NCI-H524 (cell line): ENCODE measurements at places on chromosomes 16 and 17.
A peak's percentile ranks its signal among the peaks of the same experiment; 100 is the strongest.

DNA sequence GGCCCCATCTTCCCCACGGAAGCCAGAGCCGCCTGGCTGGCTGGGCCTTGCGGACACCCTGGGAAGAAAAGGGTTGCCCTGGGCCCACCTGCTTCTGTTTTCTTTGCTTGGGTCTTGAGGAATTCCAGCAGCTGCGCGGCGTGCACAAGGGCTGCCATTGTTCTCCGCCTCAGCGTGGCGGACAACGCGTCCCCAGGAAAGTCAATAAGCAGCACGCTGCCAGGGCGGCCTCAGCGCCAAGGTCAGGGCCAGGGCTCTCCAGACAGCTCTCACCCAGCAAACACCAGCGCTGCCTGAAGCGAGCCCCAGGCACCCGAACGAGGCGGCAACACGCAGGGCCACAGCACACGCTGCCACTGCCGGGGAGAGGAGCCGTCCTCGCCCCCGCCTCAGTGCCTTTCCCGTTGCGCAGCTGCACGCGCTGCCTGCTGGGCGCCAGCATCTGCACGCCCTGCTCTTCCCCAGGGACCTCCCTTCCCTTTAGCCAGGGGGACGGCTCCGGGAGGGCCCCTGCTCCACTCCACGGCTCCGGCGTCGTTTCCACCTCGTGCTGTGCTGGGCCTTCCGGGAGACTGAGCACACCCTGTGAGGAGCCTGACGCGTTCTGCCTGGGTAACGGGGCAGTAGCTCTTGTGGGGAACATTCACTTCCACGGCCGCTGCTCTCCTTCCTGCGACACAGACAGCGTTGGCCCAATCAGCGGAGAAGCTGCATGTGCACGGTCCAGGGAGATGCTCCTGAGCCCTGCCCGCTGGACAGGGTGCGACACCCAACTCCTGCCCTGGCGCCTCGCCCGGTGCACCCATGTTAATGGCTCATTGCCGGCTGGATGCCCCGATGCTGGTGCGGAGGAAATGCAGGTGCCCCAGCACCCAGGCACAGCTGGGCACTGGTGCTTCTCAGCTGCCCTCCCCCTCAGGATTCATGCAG lies 57.8 kb downstream of the LMF1 start:
- no peak for DNase-seq

DNA sequence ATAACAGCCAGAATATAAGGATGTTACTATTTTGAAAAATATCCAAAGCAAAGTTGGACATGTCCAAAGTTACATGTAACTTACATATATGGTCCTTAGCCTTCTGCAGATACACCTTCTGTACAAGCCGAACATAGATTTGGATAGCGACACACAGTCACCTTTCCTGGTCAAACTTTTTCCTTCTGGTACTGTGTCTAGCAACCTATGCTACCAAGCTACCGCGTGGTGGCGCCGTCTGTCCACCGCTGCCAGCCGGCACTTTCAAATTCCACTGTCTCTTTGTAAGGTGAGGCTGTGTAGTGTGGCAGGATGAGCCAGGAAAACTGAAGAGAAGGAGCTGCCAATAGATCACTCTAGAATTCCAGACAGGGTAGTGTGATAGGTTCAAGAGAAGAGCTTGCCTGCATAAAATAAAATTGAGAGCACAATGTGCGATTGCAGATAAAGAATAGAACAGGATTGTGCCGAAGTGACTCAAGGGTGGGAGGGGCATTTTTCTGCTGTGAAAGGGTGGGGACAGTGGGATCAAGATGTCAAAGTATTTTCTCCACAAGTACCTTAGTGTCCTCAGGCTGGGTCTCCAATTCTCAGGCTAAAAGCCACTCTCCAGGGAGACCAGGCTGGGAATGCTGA lies 366.9 kb downstream of the SLC39A11 start:
- DNase-seq: peak; percentile 43

DNA sequence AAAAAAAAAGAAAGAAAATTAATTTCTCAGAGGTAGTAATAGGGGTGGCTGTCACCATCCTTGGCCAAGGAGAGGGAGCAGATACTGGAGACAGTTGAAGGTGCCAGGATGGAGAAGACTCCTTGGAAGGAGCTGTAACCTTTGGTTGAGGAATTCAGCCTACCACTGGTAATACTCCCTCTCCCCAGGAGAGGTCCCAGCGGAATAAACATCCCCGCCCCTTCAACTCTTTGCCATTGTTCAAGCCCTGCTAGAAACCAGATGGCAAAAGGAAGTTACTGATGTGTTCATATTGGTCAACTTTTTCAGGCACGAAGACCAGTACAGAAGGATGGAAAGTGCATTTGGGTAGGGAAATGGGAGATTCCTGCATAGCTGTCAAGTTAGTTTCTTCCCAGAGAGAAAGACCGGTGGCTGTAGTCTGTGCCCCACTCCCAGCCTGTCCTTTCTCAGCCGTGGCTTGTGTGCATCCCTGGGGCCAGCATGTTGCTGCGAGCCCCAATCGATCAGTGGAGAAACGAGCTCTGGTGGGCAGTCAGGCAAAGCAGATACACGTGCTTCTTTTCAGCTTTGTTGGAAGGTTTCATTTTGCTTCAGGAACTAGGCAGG lies 612.1 kb downstream of the MAF start:
- no peak for DNase-seq

GRCh38 chr17:82097184-82097918 lies 685 bp downstream of the FASN start:
- peak; percentile 62 for DNase-seq

DNA sequence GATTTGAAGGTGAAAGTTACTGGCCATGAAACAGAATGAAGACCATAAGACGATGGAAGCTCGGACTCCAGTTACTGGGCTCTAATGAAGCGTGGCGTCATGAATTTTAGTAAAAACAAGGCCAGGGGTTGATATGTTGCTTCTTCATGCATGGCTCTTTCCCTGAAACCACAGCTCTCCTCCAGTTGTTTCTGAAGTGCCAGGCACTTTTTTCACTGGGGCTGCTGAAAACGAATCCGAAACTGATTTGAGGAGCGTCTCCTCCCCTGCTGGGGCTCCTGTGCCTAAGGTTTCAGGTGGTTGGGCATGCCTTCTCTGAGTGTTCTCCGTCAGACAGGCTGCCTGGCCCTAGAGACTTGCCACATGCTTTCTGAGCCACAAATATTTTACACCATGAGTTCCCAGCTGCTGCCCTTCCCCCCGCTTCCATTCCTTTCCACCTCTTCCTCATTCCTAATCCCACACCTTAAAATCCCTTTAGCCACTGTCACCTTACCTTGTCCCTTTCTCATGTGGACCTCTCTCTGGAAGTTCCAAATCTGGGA lies 3.7 kb upstream of the MYL4 start:
- DNase-seq: no peak

GRCh38 chr17:61314368-61315078 lies 85.1 kb upstream of the TBX2 start:
- DNase-seq: no peak

- peak; percentile 47 for DNase-seq
Measured at GRCh38 chr17:63116967-63117830, 151.2 kb downstream of the TANC2 start.

GRCh38 chr16:55954906-55955305 lies 79.7 kb upstream of the CES5A start:
- no peak for DNase-seq

- no peak for DNase-seq
Measured at GRCh38 chr17:82898976-82899514, 59.2 kb upstream of the ZNF750 start.

- DNase-seq: no peak
Measured at GRCh38 chr17:40841246-40841645, 18.8 kb upstream of the KRT10 start.

DNA sequence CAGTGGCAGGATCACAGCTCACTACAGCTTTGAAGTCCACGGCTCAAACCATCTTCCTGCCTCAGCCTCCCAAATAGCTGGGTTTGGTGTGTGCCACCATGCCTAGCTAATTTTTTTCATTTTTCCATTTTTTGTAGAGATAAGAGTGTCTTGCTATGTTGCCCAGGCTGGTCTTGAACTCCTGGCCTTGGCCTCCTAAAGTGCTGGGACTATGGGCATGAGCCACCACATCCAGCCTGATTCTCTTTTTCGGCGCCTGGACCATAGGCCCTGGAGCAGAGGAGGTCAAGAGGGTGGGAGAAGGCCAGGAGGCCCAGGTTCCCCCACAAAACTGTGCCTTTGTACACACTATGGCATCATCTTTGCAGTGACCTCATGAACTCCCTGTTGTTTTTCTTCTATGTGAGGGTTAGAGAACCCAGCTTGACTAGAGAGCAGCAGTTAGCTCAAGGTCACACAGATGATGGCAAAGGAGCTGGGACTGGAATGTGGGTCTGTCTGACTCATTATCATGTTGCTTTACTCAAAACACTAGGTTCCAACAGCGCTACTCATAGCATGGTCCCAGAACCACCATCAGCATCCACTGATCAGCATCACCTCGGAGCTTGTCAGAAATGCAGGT lies 16.3 kb downstream of the SCN4A start:
- no peak for DNase-seq

- DNase-seq: no peak
Measured at GRCh38 chr16:73285436-73286201, 237.7 kb upstream of the ZFHX3 start.

DNA sequence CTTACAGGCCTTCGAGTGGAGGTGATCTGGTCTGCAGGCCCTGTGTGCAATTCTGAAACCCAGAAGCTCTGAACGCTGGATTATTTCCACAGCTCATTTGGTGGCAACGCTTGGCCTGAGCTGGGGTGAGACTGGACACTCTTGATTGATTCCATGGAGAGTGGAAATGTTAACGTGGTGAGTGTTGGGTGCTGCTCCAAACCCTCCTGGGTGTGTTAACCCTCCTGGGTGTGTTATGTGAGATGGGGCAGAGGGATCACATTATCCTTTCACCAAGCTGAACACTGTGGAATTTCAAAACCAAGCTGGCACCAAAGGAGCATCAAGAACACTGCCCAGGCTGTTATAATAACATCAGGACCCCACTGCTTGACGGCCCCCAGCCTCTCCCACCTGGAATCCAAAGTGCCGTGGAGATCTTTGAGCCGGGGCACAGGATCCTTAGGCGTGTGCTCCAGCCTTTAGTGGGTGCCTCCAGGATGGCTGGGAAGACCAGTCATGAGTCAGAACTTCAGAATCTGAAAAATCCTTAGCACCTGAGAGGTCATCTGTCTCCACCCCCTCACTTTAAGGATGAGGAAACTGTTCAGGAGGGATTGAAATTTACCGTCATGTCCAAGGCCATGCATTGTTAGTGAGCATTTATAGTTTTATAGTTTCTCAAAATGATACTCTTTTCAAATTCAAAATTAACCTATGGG lies 75.0 kb downstream of the RPTOR start:
- DNase-seq: no peak

DNA sequence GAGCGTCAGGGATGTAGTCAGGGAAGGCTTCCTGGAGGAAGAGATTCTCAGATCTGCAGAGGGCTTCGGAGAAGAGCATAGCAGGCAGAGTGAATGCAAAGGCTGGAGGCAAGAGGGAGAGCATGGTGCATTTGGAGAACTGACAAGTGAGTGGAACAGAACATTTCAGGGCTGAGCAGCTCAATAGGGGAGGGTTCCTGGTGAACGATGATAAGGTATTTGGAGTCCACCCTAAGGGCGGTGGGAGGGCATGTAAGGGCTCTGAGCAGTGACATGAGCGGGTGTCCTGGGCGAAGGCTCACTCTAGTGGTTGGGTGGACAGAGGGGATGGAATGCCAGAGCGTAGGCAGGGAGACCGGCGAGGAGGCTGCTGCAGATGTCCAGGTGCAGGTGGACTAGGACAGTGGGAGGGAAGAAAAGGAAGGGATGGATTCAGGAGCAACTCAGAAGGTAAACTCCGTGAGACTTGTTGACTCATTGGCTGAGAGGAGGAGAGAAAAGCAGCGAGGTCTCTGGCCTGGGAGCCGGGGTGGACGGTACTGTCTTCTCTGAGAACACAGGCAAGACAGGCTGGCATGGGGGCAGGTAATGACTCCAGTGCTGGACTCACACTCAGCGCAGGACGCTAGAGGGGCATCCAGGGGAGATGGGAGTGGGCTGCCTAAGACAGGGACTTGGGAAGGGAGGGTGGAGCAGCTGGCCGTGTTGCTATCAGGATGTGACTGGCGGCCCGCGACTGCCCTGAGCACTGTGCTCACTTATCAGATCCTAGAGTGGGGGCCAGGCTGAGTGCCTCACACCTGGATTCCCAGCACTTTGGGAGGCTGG lies 1.4 kb upstream of the PITPNA start:
- DNase-seq: peak; percentile 17

GRCh38 chr17:70771804-70772386 lies 602.6 kb downstream of the KCNJ2 start:
- DNase-seq: no peak

DNA sequence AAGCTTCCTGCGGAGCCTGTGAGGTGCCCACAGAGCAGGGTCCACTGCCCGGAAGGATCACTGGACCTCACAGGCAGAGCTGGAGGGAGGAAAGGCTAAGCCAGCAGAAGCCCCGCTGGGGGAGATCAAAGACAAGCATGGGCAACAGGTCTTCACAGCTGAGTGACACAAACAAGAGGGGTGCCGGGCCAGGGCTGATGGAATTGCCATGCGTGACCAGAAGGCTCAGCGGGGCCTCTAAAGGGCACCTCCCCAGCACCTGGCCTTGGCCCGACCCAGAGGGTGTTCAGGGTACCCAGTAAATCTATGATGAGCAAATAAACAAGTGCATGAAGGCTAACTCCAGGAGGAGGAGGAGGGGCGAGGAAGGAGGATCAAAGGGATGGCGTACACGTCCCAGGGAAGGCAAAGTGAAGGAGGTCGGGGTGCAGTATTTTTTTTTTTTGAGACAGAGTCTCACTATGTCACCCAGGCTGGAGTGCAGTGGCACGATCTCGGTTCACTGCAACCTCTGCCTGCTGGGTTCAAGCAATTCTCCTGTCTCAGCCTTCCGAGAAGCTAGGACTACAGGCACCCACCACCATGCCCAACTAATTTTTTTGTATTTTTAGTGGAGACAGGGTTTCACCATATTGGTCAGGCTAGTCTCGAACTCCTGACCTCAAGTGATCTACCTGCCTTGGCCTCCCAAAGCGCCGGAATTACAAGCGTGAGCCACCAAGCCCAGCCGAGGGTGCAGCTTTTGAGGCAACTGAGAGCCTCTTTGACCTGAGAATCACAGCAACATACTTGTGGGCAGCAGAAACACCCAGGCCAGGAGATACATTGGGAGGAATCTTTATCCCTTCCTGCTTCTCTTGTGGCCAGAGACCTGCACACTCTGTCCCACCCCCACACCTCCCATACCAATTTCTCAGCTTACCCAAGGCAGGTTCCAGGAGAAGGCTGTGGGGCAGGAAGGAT lies 16.1 kb upstream of the EXOC7 start:
- no peak for DNase-seq

DNA sequence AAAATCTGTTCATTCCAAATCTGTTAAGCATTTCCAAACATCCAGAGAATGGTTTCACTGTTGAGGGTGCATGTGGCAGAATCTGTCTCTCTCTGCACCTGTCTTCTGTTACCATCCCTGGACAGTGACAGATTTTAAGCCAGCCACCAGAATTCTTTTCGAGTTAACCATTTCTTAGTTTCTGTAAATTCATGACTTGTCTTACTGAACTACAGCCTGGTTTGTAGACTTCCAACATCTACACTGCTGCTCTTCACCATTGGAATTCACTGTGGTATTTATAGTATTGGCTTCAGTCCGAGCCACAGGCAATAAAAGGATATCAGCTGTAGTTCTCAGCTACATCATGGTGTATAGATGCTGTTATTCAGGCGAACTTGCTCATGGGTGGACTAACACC lies 47.6 kb downstream of the GOSR1 start:
- DNase-seq: no peak
